ENCODE measurements at places on chromosomes 12 and 14.
A peak's percentile ranks its signal among the peaks of the same experiment; 100 is the strongest.

DNA sequence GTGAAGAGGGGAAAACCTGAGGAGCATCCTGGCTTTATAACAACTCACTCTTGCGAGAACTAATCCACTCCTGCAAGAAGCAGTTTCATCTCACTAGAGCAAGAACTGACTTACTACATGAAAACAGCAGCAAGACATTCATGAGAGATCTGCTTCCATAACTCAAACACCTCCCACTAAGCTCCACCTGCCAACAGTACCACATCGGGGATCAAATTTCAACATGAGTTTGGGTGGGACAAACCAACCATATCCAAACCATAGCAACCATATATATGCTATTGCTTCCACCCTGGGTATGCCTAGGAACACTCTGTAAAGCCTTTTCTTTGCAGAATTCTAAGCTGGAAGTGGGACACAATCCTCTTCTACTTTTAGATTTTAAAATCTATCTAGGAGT lies 13.9 kb upstream of the AVPR1A start:
- H3K36me3 ChIP-seq, result no peaks in the 10 kb centered on the region
- no peaks in the 10 kb centered on the region for H3K27me3 ChIP-seq
- H3K4me3 ChIP-seq, result no peak overlapping the region
- no peak overlapping the region for H3K27ac ChIP-seq

- peaks cover 65% of the 10 kb centered on the region for H3K36me3 ChIP-seq
- H3K27ac ChIP-seq, result no peak overlapping the region
- peak; percentile 18 for DNase-seq
- no peaks in the 10 kb centered on the region for H3K27me3 ChIP-seq
- no peaks in the 10 kb centered on the region for H3K4me1 ChIP-seq
These were observed 23.5 kb upstream of the C12orf50 start for GRCh38 chr12:88052686-88053085.

- no peaks in the 10 kb centered on the region for H3K27me3 ChIP-seq
- peaks cover 47% of the 10 kb centered on the region for H3K36me3 ChIP-seq
- H3K4me3 ChIP-seq, result peak overlapping the region; percentile 94
- no peak overlapping the region for H3K27ac ChIP-seq
These were observed 1.5 kb downstream of the SLIRP start for GRCh38 chr14:77709412-77709811.

DNA sequence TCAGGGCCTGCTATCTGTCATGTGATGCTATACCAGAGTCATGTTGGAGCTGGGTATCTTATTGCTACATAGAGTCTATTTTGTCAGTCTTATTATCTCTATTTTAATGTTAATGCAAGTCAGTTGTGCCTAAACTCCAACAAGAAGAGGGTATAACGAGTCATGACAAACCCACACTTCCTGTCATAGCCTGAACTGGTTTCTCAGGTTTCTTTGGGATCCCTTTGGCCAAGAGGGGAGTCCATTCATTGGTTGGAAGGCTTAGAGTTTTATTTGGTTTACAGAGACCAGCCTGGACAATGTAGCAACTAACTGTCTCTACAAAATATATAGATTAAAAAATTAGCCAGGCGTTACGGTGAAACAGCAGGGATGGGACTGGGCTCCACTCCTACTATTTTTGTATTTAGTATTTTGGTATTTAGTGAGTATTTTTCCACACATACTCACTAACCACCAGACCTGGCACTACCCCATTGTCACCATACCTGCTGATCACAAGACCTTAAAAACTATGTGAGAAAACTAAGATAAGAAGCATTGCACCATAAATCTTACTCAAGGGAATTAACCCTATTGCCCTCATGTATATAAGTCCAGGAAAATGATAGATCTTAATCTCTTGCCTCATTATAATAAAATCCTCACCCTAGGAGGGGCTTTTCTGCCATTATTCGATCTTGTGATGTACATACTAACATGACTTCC lies 387.5 kb downstream of the IPO8 start:
- no peak overlapping the region for H3K27ac ChIP-seq
- H3K4me3 ChIP-seq, result no peak overlapping the region
- H3K27me3 ChIP-seq, result no peaks in the 10 kb centered on the region
- DNase-seq, result no peak
- H3K36me3 ChIP-seq, result no peaks in the 10 kb centered on the region
